ENCODE measurements at places on chromosomes 5 and 9.

GRCh38 chr5:115532517-115532916 lies 12.1 kb downstream of the FEM1C start:
- DNase-seq, result no peak

DNA sequence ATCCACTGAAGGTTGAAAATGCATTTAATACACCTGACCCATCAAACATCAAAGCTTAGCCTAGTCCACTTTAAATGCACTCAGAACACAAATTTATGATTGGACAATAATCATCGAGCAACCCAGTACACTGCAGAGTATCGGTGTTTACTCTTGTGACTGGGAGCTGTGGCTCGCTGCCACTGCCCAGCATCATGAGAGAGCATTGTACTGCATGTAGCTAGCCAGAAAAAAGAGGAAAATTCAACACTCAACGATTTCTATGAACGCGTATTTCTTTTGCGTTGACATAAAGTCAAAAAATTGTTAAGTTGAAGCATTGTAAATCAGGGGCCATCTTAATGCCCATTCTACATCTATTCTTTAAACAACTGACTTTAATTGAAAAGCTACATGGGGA lies 95.1 kb upstream of the CD180 start:
- DNase-seq, result no peak

GRCh38 chr9:28051559-28052503 lies 478.6 kb upstream of the C9orf72 start:
- DNase-seq, result no peak

DNA sequence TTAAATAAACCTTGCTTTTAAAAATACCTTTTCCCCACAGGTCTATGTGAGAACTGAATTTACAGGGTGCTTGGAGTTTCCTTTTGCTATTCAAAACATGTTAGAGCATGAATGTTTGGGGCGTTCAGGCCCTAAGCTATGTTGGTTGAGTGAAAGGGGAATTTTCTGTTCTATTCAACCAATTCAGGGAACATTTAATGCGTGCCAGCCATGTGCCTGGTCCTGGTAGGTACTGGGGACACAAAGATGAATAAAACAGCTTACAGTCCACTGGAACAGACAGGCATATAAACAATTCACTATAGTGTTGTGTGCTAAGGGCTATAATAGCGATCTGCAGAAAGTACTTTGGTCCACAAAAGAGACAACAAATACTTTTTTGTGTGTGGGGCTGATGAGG lies 108.5 kb downstream of the ZSWIM6 start:
- no peak for DNase-seq

DNA sequence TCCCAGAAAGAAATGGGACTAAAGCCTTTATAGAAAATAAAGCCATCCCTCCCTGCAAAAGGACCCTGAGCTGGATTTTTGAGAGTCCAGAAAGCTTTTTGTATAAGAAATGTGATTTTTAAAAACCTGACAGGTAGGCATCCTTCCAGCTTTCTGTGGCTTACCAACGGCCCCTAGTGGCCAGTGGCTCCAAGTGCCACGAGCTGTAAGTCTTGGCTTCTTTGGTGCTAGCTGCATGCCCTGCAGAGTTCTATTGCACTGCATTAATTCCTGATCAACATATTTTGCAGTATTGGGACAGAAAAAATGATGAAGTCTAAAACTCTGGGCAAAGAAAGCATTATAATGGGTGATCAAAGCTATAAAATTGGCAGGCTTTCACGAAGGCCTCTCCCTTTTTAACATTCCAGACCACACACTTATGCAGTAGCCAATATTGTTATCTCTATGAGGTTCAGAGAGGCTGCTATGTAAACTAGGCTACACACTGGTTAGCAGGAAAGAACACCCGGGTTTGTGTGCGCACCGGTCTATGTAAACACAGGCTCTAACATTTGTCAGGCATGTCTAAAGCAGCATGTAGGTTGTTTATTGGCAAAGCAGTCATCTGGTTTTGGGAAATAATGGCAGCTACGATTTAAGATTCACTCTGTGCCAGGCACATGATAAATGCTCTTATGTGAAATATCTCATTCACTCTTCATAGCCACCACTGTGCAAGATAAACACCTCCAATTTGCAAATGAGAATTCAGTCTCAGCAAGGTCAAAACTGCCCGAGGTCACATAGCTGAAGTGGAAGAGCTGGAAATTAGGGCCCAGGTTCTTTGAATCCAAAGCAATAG lies 55.2 kb downstream of the NMUR2 start:
- DNase-seq, result no peak

- no peak for DNase-seq
These were observed 27.8 kb downstream of the RALGPS1 start for GRCh38 chr9:126942399-126942798.
